ENCODE measurements at places on chromosomes 3 and 15.

- no peak for DNase-seq
Measured at GRCh38 chr3:134066158-134066541, 36.4 kb upstream of the SLCO2A1 start.

GRCh38 chr15:71811036-71811736, 832 bp downstream of the NR2E3 start:
- no peak for DNase-seq

GRCh38 chr3:152760024-152760563, 74.8 kb upstream of the P2RY1 start:
- DNase-seq, result no peak

GRCh38 chr15:77040673-77041072, 30.2 kb downstream of the TSPAN3 start:
- no peak for DNase-seq

- DNase-seq, result no peak
Measured at GRCh38 chr15:99390667-99391066, 139.4 kb downstream of the LRRC28 start.

DNA sequence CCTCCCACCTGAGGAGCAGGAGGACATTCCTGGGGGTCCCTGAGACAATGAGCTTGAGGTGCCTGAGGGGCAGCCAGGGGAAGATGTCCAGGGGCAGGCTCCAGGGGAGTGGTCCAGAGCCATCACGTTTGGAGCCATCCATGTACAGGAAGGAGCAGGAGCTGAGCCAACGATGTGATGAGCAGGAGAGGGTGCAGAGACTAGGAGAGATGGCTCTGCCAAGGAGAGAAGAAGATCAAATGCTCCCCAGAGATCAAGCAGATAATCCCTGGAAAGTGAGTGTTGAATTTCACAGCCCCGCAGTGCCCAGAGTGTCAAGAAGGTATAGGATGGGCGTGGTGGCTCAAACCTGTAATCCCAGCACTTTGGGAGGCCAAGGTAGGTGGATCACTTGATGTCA, 97.8 kb upstream of the HERC1 start:
- DNase-seq, result no peak

DNA sequence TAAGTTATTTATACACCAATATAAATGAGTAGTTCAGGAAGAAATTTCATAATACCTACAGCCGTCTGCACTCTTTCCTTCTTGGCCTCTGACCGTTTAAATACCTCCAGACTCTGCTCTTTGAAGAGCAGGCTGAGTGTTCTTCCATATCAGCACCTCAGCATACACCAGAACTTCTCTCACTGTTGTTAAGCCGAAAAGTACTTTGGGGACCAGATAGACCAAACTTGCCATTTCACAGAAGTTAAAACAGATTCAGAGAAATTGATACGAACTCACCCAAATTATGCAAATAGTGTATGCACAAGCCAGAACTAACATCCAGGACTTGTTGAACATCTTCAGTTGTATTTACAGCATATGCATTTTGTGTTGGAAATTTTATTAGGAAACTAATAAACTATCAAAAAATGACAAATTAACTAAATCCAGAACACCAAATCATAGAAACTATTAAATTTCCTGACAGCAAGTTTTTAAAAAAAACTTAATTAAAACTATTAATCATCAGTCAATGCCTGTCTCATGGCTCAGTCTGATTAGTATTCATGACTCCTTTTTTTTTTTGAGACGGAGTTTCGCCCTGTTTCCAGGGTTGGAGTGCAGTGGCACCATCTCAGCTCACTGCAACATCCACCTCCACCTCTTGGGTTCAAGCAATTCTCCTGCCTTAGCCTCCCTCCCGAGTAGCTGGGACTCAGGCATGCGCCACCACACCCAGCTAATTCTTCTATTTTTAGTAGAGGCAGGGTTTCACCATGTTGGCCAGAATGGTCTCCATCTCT, 24.1 kb downstream of the CGGBP1 start:
- DNase-seq, result no peak

DNA sequence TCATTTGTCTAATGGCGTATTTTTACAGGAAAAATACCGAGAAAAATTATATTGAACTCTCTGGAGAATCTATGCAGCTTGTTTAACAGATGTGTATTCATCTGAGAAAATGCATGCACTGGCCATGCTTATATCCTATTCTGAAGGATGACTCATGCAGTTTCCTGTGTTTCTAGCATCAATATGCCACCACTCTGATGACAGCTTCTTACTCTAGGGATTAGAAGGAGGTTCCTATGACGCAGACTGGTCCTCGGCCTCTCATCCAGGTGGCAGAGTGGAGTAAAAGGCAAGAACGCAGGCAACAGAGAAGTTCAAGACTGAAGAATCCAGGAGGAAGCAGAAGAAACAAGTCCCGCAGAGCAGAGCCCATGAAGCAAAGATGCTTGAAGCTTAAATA, 910.0 kb upstream of the ROBO1 start:
- peak; percentile 25 for DNase-seq

DNA sequence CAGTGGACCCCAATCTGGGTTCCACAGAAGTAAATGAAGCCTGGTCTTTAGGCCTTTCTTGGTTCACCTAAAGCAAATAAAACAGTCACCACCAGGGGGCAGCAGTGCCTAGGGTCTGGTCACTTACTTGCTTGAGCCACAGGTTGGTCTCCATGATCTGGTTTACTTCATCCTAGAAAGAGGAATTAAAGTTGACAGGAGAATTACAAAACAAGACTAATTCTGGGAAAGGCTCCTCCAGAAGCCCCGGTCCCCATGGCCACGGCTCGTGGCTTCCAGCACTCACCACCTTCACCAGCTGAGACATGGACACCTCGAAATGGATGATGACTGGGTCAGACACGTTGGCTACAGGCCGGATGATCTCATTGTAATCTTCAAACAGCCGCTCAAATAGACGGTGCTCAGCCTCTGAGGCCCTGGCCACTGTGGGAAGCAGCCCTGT, 2.3 kb downstream of the CHRNA3 start:
- peak; percentile 94 for DNase-seq

DNA sequence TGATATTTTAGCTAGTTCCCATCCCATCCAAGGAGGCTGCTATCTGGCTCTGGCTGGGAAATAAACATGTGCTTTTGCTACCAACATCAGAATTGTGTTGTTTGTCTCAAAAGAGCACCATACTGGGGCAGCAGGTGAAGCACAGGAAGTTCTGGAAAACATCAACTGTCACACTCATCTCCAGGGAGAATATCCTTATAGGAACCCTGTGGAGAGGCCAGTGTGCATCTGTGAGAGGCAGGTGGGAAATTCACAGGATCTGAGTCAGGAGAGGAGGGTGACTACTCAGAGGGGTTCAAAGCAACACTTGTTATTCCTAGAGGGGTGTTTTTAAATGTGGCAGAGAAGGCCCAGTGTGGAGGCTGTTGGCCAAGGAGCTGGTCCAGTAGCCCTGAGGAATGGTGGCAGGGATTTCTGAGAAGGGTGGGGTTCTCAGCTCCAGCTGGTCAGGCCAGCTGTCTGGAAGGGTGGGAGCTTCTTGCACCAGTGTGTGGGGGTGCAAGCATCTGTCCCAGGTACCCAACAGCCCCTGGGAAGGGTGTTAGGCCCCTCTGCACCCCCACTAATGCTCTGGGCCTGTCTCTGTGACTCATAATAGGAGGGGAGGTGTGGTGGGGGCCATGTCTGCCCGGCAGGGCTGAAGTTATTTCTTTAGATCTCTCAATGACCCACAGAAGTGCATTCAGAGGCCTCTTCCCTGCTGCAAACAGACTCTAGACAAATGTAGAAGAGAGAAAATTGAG, 28.7 kb downstream of the RPSA start:
- no peak for DNase-seq

GRCh38 chr3:158731486-158731885, 771 bp downstream of the RARRES1 start:
- no peak for DNase-seq

DNA sequence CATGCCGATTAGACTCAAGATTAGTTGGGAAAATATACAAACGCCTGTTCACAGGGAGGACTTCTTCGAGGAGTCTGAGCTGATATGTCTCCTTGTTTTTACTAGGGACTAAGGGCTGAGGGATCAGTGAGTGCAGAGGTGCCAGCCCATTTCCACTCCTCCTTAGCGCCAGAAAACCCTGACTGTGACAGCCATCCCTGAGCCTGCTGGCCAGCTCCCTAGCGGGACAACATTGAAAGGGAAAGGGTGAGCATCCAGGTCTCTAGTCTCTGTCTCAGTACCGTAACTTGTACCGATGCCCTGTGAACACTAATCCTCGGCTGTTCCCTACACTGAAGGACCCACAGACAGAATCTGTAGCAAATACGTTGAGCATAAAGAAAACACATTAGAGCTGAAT, 243.4 kb downstream of the WNT5A start:
- peak; percentile 15 for DNase-seq

- DNase-seq, result no peak
Measured at GRCh38 chr3:171704814-171705213, 105.5 kb downstream of the PLD1 start.

GRCh38 chr3:41364736-41365135, 165.4 kb downstream of the CTNNB1 start:
- DNase-seq, result no peak

GRCh38 chr15:37100109-37100965, at the start of gene MEIS2:
TSS of gene MEIS2 (minus strand) at chr15:37100549. CDS start at chr15:37099466, 1,083 bp downstream.
- DNase-seq, result peak; percentile 98

DNA sequence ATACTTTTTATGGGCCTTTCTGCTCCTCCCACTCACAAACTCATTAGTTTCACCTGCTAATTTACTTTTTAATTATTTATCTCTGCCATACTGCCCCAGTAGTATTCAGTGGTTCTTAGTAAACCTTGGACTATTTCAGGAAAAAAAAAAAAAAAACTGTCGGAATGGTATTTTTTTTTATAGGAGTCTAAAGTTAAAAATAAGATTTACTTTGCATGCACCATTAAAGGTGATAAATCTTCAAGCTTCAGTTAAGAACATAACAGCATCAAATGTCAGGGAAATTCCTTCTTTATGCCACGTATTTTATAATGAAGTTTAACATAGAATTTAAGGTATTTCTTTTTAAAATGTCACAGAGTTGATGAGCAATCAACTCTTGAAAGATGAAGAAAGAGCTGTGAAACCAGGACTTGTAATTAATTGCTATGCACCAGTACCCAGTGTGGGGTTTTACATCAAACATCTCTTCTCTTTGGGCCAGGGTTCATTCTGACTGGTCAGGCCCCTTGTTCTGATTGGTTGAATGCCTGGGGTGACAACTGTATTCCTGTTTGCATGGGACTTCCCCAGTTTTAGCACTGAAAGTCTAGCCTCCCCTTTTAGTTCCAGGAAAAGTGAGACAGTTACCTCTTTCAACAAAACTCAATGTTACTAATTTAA, 40.3 kb upstream of the PTPRG start:
- DNase-seq, result no peak

DNA sequence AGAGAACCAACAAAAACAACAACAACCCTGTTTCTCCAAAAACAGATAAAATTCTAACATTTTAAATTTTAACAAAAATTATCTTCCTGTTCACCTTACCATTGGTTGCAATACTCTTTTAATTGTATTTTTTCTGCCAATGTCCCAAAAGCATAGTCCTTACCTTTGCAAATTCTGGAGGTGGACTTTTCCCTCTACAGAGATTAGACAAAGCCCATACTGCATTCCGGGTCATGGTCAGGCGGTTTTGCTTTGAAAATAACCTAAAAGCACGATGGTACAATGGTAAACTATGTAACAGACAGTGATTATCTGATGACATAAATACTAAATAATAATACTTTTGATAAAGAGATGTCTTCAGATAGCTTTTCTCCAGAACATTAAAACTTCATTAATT, 35.5 kb upstream of the WDR5B start:
- no peak for DNase-seq

DNA sequence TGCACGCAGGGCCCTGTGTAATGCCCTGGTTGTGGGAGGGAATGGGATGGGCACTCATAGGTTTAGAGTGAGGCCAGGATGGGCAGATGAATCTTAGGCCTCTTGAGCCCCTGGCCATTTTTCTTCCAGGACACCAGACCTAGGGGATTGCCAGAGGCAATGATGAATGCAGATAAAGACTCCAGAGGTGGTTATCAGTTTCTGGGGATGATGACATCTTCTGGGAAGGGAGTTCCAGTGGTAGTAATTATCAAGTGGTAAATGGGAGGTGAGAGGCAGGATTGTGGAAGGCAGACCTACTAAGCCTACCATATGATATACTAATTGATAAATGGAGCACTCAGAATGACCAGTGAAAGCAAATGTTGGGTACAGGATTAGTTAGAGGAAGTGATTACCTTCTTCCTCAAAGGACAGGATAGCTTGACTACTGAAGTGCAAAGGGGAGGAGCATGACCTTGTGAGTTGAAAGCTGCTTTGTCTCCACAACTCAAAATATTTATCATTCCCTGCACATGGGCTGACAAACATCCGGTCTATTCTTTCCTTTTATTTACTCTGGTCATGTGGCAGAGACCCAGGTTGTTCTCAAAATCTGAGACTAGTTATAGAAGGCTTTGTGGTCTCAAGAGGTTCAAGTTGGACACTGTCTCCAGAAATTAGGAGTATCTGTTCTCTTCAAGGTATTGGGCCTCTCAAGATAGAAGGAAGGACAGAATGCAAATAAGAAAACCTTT, 10.2 kb upstream of the MAPK6 start:
- DNase-seq, result no peak

GRCh38 chr3:49295489-49296058, 18.5 kb upstream of the C3orf62 start:
- peak; percentile 29 for DNase-seq

DNA sequence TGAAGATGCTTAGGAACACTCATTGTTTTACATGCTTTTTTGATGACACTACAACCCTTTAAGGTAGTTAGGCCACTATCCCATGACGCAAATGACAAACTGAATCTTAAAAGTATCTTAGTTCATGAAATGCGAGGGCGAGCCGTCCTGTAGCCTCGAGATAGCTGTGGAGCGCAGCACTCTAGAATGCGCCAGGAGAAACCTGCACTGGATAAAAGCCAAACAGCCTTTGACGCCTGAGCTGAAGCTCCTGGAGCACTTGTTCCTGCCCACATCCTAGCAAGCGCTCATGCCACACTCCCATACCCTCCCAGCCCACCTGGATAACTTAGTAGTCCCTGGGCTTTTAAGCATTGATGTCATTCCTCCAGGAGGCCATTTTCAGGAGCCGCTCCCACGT, 516.9 kb downstream of the GABRG3 start:
- DNase-seq, result no peak

- no peak for DNase-seq
Measured at GRCh38 chr3:127625821-127626220, 3.2 kb upstream of the PODXL2 start.

DNA sequence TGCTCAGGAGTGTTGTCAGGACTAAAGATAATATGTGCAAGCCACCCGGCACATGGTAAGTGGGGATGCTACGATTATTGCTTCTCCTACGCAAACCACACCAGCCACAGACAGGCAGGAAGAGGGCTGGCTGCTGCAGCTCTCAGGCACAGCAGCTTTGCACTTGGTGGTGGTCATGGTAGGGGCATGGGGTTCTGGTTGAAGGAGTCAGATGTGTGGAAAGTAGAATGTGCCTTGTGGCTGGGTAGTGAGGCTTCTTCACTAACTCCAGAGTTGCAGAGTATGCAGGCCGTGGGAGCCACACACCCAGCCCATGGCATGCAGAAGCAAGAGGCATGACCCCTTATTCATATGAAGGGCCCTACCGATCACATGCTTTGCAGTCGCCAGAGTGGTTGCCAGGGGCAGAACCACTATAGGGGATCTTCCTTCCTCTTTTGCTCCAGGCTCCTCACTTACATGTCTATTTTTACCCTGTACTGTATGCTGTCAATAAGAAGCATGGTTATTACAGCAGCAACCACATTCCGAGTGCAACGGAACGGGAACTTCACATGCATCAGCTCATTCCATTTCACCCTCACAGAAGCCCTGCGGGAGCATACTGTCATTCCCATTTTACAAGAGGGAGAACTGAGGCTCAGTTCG, 59.2 kb upstream of the HERC1 start:
- no peak for DNase-seq
